Eye (tissue), 1 donor: ENCODE measurements at places on chromosomes 2 and 18.

DNA sequence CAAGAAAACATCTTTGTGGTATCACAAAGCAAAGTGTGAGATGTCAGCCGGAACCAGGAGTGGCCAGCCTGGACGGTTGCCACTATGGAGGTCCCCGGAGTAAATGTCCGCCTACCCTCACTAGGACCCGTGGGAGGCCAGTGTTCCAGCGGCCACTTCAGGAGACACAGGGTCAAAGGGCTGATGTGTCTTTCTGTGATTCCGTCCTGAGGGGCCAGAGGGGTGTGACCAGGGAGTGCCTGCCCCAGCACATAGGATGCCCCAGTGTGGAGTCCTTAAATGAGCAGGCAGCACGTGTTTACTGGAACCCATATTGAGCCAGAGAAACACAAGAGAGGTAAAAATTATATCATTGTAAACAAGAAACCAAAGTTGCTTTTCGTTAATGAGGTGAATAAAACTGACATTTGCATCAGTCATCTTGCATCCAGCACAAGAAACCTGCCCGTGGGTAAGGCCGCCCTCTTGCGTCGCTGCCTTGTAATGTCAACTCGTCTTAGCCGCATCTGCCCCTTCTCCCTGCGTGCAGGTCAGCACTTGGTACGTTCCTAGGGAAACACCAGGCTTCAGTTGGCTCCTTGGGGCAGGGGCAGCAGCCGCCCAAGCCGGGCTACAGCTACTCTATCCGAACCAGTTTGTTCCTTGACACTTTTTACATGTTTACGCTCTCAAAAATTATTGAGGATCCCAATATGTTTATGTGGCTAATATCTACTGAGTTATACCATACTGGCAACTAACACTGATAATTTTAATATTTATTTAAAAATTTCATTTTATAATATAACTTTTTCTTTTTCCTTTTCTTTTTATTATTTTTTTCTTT is 46.7 kb upstream of the LAPTM4A start:
- peak; percentile 91 for DNase-seq

DNA sequence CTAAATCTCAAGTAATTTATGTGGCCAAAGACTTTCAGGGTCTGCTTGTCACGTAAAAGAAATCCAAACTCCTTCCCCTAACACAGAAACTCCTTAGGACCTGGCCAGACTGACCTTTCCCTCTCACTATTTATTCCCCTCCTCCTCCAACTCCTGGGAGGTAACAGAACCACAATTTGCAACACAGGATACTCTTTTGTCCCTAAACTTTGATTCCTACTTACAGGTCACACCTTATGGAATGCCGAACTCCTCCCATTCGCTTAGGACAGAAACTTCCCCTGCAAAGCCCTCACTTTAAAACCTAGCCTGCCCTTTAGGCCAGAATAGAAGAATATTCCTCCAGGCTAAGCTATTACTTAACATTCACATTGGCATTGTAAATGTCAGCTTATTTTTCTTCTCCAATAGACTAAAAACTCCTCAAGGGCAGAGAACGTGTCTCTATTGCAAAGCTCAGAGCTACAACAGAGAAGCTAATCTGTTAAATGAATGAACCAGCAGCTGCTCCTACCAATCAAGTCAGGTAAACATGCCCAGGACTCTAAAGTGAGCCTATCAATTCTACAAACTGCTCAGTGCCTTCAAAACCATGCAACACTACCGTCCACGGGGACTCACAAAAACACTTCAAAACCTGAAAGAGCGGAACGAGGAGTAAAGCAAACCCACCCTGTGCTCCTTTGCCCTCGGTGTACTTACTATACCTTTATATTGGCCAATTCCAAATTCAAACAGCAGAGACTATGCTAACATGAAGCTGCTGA is 6.1 kb downstream of the INO80D start:
- DNase-seq = no peak

- DNase-seq = peak; percentile 9
These were observed 42.5 kb downstream of the GPC1 start for GRCh38 chr2:240477916-240478315.

GRCh38 chr18:22549260-22549937 is 131.7 kb upstream of the CTAGE1 start:
- no peak for DNase-seq

DNA sequence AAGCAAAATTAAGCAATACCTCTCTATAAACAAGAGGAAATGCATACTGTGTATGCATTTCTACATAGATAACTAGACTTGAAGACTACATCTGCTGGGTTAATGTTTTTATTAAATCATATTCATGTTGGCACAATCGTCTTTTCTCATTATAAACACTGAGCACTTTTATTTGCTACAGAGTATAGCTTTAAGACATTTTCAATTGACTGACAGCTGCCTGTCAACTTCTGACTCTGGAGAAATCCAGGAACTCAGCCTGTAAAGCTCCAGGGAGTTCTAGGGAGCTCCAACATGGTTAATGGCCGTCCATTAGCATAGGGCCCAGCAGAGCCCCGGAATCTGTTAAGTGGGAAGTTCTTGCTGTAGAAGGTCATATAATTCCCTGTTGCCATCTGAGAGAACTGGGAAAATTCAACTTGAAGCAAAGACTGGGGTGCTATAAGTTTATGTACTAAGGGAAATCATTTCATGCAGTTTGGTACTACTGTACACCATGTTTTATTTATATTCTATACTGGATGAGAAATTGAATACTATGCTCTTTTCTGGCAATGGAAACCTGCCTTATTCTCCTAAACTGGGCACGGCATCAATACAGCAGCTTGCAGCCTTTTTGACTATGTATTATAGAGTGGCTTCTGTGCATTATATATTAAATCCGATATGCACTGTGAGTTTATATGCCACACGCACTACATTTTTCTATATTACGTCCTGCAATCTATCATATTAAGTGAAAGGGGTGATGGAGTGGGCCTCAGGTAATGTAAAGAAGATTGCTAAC is 243.5 kb upstream of the ZNF521 start:
- DNase-seq = peak; percentile 26

DNA sequence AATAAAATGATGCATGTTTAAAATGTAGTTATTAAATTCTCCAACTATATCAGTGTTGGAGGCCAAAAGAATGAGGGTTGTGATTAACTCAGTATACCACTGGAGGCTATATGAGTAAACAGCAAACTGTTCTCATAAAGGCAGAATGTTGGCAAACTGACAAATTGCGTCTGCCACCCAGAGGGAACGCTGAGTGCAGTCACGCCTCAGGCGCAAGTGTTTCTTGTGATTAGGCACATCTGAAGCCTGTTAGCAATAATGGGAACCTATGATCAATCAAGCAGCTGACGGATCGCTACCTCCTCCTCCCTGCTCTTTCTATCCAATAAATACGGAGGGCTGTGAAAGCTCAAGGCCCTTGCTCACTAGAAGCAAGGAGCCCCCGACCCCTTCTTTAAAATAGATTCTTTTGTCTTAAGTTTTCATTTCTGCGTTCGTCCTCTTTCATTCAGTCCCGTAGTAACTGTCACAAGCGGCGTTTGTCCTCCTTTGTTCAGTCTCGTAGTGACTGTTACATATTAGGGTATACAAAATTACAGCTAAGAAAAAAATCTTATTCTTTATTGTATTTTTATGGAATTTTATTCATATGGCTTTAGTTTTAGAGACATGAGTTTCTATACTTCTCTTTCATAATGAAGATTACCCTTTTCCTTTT is 16.3 kb upstream of the RMND5A start:
- DNase-seq = peak; percentile 68

GRCh38 chr2:7428454-7429204 is 511.4 kb downstream of the RNF144A start:
- DNase-seq = no peak

DNA sequence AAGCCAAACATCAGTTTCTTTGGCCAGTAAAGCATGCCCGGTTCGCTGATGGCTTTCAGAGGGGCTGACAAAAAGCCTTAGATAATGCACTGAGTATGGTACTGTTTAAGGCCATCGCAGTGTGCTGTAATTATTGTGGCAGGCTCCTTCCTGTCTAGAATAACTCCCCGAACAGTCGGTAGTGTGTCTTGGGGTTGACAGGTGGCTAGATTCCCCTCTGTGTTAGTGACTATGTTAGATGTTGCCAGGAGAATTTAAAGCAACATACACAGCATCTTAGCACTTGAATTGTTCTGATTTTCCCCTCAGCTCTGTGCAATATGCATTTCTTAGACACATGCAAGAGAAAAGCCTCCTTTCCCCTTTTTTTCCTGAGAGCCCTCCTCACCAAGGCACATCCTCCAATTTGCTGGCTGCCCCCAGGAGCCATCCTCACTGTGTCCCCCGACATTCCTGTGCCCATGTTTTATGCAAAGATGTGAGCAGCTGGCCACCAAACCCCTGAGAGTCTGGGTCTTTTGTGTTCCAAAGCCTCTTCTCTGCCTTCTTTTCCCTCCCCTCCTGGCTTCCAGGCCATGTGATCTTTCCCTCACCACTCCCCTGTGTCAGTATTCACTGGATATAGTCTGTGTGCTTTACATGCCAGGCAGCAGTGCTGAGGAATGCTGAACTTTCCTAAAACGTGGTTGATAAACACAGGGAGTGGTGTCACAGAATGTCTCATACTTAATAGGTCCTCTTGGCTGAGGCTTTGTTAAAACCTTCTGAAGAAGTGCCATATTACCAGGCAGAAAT is 331.5 kb downstream of the HRH4 start:
- DNase-seq = peak; percentile 82

- DNase-seq = no peak
These were observed 20.3 kb downstream of the PER2 start for GRCh38 chr2:238267884-238268680.
